ENCODE measurements at places on chromosomes 1 and 21.

DNA sequence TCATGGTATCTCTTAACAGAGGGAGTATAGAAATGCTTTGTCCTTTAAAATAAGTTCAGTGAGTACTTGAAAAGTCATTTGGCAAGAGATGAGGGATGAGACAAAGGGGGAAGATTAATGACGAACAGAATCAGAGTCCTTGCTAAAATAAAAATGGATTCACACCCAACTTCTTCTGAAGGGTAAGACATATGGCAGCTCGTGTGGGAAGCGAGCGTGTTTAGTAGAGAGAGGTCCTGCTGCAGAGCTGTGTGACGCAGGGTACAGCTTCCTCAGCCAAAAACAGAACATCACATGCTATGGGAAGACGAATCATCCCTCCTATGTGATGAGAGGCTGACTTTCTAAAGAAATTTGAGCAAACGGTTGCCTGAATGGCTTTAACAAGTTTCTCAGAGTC lies 158.5 kb upstream of the LMO4 start:
- DNase-seq: no peak

GRCh38 chr1:242132121-242132817 lies 133.4 kb upstream of the MAP1LC3C start:
- DNase-seq: no peak

DNA sequence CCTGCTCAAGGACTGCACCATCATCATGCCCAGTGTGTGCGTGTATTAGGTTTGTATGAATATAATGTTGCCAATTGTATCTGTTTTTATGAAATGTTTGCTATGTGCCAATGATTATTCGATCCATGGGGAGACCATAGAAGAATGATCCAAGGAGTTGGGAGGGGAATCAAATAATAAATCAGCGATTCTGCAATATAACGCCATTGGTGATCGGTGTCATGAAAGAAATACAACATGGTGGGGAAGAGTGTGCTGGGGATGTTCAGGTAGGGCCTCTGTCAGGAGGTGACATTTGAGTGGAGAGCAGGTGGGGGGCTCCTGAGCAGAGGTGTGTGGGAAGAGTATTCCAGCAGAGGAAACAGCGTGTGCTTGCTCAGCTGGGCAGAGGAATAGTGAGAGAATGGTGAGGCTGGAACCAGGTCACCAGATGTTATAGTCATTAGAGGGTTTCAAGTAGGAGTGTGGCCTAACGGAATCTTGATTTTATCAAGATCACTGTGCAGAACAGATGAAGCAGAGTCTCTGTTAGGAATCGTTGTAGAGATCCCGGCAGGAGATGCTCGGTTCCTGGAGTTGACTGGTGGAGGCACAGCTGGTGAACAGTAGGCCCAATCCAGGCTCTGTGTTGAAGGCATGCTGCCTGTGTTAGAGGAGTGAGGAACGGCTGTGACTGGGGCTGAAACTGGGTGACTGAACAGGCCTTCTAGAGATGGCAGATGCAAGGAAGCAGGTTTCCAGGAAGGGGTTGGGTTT lies 2.9 kb upstream of the ZNF496 start:
- DNase-seq: no peak

- peak; percentile 37 for DNase-seq
Measured at GRCh38 chr1:45299981-45300668, 26.6 kb upstream of the HPDL start.

GRCh38 chr1:186967656-186968394 lies 139.1 kb downstream of the PLA2G4A start:
- DNase-seq: no peak

DNA sequence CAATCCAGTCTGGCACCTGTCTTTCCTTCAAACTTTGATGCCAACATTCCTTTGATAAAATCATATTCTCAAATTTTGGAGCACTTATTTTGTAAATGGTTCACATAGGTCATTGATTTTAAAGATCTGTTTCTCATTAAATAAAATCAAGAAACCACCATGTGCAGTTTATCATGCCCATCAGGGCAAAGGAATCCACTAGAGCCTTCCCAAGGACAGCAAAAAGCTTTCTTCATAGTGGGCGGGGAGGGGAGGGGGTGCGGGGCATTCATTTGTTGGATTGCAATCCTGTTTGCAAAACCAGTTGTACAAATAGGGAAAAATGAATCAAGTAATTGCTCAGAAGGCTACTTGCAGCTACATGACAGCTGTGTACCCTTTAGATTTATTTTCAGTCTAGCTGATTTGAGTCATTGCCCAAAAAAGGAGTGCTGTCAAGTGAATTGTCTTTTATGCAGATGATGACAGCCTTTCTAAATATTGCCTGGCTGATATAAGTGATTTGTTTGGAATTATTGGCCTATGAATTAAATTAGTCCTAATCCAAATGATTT lies 23.0 kb downstream of the LRRC8B start:
- DNase-seq: peak; percentile 35

- DNase-seq: no peak
Measured at GRCh38 chr1:161282991-161283390, 24.4 kb downstream of the PCP4L1 start.

DNA sequence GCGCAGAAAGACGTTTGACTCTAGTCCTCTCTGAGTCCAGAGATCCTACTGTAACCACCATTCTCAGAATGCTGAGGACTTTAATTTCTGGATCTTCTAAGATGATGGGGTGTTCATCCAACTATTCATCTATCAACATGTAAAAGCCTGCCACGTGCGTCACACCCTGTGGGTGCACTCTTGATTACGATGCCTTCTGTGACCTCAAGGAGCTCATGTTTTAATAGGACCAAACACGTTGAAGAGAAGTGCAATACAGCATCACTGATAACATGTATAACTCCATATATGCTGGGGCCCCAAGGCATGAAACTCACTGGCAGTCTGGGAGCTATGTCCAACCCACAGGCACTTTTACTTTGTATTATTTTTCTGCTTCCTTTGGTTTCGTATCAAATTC lies 19.0 kb downstream of the KIAA0040 start:
- DNase-seq: no peak

DNA sequence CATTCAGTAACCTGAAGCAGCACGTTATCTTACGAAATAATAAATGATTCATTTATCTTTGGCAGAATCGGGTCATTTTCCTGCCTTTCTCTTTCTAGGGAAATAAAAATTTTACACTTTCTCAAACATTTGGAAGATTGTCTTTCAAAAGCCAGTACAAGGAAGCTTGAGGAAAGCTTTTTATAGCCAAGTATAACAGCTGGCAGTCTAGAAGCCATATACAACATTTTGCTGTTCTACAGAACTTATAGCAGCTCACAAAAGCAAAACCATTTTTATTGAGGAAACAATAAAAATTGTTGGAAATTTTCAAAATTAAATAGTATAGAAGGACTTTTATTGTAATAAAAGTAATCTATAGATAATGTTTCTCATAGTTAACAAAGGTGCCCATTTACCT lies 448.6 kb downstream of the SMYD3 start:
- DNase-seq: no peak

- DNase-seq: no peak
Measured at GRCh38 chr1:147719029-147719698, 41.2 kb downstream of the GJA5 start.

- DNase-seq: no peak
Measured at GRCh38 chr1:7942214-7942921, 1.7 kb upstream of the TNFRSF9 start.

- peak; percentile 83 for DNase-seq
Measured at GRCh38 chr1:235011064-235011598, 117.5 kb downstream of the TOMM20 start.

- no peak for DNase-seq
Measured at GRCh38 chr1:93813076-93813475, 65.9 kb downstream of the DNTTIP2 start.

DNA sequence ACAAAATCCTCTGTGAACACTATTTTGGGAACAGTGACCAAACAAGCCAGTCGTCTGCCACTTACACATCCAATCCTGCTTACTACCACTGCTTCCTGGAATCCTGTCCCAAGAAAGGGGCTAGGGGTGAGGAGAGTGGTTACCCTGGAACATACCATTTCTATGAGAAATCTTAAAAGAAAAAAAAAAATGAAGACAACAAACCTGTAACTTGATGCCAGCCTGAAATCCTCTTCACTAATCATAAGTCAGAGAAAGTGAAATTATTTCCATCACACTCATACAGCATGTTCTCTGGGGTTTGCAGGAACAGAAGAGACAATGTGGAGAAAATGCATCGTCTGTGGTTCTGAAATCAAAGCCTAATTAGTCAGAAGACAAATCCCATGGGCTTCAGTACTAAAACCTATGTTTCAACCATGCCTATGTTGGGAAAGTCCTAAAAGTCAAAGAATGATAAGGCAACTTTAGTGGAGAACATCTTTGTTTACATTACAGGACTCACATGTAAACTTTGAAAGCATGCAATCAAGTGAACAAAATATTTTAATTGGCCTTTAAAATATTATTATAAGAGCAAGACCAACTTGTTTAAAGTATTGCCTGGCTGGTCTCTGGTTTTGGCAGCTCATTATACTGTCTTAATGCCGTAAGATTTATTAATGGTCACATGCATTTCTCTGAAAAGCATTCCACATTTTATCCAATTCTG lies 220.7 kb downstream of the LTN1 start:
- no peak for DNase-seq

DNA sequence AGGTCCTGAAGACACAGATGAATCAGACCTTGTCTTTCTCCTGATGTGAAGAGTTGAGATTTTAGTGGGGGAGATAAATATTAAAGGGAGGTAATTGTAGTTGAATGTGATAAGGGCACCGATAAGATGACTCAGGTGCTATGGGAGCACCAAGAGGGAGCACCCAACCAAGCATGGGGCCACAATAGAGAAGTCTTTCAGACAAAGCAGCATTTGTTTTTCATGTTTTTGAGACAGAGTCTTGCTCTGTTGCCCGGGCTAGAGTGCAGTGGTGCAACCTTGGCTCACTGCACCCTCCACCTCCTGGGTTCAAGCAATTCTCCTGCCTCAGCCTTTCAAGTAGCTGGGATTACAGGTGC lies 16.2 kb downstream of the SZT2 start:
- no peak for DNase-seq

DNA sequence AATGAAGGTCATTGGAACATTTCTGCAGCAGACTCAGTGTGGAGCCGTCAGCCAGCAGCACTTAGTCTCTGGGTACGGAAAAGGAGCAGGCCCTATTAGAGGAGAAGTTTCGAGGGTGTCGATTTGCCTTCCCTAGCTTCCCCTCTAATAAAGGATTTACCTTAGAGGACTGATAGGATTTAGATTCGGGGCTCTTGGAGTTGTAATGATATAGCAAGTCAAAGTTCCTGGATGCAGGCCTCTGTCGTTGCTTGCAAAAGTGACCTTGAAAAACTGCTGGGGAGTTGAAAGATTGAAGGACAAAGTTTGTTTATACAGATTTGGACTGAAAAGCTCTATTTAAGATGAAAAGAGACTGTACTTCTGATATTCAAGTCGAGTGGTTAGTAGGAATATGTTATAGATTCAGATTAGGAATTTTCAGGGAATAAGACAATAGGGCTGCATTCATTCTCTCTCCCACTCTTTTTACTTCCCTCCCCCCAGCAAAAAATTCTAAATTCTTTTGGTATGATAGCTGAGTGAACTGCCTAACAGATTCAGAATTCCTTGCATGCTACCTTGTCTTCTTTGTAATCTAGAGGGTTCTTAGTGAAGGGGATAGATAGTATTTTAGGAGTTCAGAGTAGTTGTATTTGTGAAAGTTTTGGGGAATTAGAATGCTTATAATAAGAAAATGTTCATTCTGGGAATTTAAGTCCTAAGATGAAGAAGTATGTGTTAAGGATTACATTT lies 19.2 kb downstream of the NFYC start:
- no peak for DNase-seq

DNA sequence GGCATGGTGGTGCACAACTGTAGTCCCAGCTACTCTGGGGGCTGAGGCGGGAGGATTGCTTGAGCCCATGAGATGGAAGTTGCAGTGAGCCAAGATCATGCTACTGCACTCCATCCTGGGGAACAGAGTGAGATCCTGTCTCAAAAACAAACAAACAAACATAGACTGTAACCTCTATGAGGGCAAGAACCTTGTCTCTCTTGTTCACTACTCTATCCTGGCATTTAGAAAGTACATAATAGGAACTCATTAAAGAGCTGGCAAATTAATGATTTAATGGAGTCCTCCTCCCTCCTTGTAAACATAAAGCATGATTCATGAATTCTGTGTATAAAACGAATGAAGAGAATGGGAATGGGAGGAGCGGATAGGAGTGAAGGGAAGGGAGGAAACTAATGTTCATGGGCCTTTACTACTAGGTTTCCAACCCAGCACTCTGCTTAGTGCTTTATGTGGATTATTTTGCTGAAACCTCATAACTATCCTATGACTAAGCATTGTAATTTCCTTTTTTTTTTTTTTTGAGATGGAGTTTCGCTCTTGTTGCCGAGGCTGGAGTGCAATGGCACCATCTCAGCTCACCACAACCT lies 8.6 kb downstream of the LMOD1 start:
- DNase-seq: no peak

- no peak for DNase-seq
Measured at GRCh38 chr1:205512059-205513045, 7.9 kb downstream of the CDK18 start.

DNA sequence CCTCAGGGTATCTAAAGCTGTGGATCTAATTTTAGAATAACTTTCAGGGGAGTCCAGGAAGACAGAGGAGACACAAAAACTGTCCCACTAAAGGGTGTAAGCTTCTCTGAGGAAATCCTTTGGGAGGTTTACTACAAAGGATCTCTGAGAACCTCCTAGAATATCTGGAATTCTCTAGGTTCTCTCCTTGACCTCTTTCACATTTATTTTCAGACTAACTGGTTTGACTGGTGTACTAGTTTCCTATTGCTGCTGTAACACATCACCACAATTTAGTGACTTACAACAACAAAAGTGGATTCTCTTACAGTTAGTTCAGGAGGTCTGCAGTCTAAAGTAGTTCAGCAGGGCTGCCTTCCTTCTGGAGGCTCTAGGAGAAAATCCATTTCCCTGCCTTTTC lies 175.3 kb upstream of the KIAA0040 start:
- no peak for DNase-seq

DNA sequence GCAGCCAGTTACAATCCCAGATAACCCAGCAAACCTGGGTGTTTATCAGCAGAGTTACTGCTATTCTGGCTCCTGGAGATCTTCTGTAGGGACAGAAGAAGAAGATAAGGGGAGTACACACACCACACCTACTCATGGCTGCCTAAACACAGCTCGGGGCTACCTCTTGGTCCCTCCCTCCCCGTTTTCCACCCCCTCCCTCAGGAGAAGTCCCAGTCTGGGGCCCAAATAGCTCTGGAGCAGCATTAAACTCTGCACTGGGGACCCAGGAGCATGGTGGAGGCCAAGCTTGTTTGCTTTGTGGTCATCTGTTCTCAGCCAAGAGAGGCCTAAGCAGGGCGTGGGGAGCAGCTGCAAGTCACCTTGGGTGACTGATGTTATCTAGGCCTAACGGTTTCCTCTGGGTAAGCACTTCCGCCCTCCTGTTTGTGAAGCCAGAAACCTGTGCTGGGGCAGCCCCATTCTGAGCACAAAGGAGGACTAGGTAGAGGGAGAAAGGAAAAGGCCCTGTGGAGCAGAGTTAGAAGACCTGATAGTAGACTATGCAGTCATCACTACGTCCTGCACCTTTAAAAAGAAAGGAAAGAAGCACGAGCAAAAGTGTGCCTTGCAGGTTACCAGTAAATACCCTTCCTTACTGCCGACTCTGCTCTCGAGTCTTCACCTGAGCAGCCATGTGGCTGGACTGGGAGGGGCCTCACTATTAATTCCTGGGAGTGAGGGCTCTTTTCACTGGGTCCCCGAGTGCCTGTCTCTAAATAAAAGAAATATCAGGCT lies 2.0 kb upstream of the RCSD1 start:
- DNase-seq: peak; percentile 86

- no peak for DNase-seq
Measured at GRCh38 chr1:46725736-46726108, 6.8 kb upstream of the EFCAB14 start.

- DNase-seq: no peak
Measured at GRCh38 chr1:237181743-237182317, 139.8 kb downstream of the RYR2 start.

GRCh38 chr1:232484856-232485255 lies 145.1 kb downstream of the SIPA1L2 start:
- no peak for DNase-seq

All from stimulated activated CD4-positive, alpha-beta T cell treated with anti-CD3 and anti-CD28 coated beads, Interleukin-1b, Interleukin-23, amount 100 ng/mL, for 48 hours (primary cell).